Suppressor macrophage (primary cell): ENCODE measurements at places on chromosomes 2 and 18.
A peak's percentile ranks its signal among the peaks of the same experiment; 100 is the strongest.

- DNase-seq: peak; percentile 8
Measured at GRCh38 chr2:85308896-85309555, 18.8 kb downstream of the TGOLN2 start.

- peak; percentile 15 for DNase-seq
Measured at GRCh38 chr2:70321370-70321769, 19.5 kb upstream of the FAM136A start.

DNA sequence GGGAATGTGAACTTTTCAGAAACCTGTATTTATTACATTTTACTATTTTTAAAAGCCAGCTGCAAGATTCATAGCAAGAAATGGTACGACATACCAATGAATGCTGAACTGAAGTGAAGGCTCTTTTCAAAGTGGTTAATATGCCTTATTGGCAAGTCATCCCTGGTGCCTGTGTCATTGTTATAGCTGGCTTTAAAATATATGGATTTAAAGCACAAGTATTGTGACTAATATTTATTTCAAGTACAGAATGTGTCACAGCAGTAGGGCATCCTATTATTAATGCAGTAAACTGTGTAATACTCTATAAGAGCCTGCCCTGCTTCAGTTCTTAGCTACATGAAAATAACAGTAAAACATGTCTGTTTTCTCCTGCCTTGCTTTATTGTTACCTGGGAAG lies 10.8 kb downstream of the TSHZ1 start:
- no peak for DNase-seq

DNA sequence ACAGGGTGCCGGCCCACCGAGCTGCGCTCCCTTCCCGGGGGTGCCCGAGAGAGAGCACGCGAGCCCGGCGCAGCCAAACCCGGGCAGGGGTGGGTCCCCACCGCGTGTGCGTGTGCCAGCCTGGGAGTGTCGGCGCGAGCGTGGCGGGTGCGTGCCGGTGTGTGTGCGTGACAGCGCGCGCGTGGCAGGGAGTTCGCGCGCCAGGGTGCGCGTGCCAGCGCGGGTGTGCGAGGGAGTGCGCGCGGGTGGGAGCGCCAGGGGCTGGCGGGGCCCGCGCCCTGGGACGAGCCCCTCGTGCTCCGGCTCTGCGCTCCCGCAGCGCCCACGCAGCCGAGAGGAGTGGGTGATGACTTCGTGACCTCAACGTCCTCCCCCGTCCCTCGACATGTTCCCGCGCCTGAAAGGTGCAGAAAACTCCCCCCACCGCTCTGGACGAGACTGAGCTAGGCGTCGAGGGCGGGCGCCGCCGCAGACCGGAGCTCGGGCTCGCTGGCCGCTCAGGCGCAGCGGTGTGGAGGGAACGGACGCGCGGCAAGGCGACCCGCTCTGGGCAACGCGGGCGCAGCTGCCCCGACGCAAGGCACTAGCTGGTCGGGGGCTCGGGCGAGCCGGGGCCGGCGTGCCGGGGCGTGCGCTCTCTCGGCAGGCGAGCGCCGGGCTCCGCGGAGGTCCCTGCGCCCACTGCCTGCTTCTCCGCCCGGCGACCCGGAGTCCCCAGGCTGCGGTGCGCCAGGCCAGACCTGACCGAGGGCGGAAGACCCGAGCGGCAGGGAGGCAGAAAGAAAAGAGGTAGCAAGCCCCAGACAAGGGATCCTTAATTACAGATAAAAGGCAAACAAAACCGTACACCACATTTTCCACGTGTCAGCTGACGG lies 582.8 kb downstream of the ZEB2 start:
- DNase-seq: peak; percentile 9

GRCh38 chr18:2902327-2902726 lies 55.5 kb downstream of the EMILIN2 start:
- no peak for DNase-seq

- peak; percentile 11 for DNase-seq
Measured at GRCh38 chr18:55384551-55385275, 203.3 kb downstream of the TCF4 start.

GRCh38 chr2:74863802-74864248 lies 29.9 kb downstream of the HK2 start:
- no peak for DNase-seq

- no peak for DNase-seq
Measured at GRCh38 chr2:862731-863466, 87.8 kb upstream of the SNTG2 start.

DNA sequence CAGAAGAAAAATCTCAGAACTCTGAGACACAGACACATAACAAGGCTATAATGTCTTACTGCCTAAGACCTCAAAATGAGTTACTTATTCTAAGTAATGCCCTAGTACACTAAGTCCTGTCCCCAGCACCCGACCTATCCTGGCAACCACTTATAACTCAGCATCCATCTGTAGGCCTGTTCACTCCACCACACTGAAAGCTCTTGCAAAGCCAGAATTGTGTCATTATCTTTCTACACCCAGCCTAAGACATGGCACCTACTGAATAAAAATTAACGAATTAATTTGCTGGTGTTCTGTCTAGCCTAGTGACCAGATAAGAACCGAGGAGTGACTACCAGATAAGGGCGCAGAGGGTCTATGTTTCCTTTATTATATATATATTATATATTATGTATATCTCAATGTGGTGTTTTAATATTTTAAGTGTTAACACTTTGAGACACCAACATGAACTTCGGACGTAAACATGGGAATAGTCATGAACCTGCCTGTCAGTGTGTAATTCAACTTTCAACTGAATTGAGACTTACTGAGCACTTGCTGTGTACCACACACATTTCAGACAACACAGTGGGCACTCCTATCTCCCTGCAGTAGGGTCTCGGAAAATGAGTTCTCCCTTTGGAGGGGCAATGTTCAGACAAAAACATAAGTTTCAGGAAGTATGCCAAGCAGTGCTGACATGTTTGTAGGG lies 27.7 kb downstream of the TMEM131 start:
- no peak for DNase-seq

DNA sequence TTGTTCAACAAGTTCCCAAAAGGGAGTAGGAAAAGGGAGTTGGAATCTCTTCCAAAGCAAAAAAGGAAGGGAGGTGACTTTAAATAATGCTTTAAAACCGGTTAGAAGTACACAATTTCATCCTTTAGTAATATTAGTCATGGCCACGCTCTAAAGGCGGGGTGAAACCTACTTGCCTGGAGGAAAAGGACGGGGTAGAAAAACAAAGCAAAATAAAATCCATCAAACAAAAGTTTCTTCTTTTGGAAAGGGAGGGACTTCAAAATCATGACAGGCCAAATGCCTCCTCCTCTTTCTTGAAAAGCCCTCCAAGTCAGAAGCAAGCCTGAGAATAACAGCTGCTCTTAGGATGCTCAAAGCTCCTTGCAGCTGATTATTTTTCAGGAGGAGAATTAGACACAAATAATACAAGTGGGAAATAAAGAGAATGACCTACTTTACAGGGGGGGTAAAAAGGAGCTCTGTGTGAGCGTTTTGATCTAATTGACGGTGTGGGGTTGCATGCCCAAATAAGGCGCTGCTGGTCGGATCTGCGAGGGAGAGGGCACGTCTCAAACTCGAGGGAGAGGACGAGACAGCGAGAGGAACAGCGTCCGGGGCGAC lies 1.8 kb upstream of the NPAS2 start:
- no peak for DNase-seq

- DNase-seq: no peak
Measured at GRCh38 chr2:1731963-1732768, 12.1 kb downstream of the PXDN start.

GRCh38 chr2:11850082-11850481 lies 103.7 kb downstream of the LPIN1 start:
- DNase-seq: no peak

GRCh38 chr18:515156-515815 lies 14.8 kb upstream of the COLEC12 start:
- DNase-seq: no peak
